ENCODE measurements at places on chromosomes 12 and 14. TPM values are rescaled to one million over a fixed set of nuclear protein-coding genes. Genes with fewer than 3 reads are reported as not detected.

SRRM4 gene
- total RNA-seq: not detected

CCDC184 gene
- total RNA-seq: 0.75 TPM

CLEC2A gene
- not detected for total RNA-seq

GARIN6 gene
- total RNA-seq: not detected

All from activated T-helper 1 cell treated with anti-CD3 and anti-CD28 coated beads, Interleukin-12 subunit alpha, Interleukin-12 subunit beta, Interleukin-2, Interleukin-4 antibody, amounts not matched to agents 30 ng/mL and 10 ng/mL and 1 ng/mL, durations not matched to agents 14 hours and 24 hours and 36 hours (primary cell).